ENCODE measurements at places on chromosomes 3 and 15. TPM values are rescaled to one million over a fixed set of nuclear protein-coding genes. Genes with fewer than 3 reads are reported as not detected.
A peak's percentile ranks its signal among the peaks of the same experiment; 100 is the strongest.

DNA sequence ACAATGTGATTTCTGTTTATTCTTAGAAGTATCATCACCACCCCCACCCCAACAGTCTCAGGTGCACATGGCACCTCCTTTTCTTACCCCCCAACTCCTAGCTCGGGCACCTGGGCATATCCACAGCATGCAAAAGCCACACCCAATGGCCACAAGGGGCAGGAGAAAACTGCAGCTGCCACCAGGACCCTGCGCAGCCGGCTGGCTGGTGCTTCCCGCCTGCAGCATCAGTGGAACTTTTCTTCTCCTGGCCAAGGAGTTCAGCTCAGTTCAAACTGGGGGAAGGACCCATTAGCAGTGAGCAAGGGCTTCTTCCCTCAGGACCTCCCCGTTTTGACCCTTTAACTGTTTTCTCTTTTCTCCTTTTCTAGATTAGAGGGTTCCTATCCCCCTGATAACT, 44.8 kb downstream of the TM4SF18 start:
- DNase-seq, result no peak

- no peak for DNase-seq
These were observed 43.3 kb upstream of the CCDC174 start for GRCh38 chr3:14608298-14608697.

DNA sequence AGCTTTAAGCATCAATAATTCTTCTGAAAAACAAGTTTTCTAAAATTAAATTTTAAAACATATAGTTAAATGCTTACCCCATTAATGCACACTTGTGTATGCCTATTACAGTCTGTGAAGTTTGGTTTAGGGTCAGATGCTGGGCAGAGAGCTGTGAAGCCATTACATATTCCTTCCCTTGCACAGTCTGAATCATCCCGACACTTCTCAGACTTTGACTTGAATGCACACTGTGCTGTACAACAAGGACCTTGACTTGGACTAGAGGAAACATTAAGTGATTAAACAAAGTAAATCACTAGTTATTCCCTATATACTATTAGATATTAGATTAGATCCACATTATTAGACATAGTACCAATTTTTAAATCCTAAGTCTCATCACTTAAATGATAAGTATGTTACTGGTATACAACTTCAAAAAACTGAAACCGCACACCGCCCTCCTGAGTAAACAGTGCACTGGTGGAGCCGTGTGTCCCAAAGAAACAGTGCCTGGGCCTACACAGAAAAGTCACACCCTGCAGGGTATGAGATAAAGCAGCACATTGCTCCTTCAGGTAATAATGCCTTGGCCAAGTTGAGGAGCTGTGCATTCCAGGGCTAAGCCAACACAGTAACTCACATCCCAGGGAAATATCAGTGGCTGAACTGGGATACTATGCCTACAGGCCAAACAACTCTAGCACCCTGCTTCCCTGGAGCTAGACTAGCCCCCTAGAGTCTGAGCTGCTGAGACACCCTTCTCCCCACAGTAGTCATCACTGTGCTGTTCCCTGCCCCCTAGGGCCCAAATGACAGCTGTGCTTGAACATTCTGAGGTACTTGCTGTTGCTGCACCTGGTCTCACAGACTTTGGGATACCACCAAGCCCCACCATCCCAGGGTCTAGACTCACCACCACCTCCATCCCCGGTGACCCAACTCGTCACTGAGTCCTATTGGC, 137.5 kb downstream of the ADAM10 start:
- DNase-seq, result no peak

- DNase-seq, result no peak
These were observed 16.8 kb downstream of the ARMC8 start for GRCh38 chr3:138203938-138204337.

DNA sequence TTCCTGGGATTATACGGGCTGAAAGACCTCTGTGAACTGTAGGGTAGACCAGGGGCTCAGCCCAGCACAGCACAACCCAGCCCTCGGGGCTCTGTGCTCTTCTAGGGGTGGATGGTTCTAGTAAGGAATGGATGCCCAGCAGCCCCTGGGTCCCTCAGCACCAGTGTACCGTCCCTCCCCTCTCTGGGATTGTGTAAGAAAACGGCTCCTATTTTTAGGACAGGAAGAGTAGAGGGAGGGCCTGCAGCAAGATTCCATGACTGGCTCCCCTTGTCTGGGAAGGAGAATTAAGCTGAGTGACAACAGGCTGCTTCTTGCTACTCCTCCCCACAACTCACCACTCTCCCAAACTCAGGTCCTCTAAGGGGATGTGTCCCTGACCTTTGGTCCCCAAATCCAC, 270.8 kb upstream of the TOPAZ1 start:
- no peak for DNase-seq

DNA sequence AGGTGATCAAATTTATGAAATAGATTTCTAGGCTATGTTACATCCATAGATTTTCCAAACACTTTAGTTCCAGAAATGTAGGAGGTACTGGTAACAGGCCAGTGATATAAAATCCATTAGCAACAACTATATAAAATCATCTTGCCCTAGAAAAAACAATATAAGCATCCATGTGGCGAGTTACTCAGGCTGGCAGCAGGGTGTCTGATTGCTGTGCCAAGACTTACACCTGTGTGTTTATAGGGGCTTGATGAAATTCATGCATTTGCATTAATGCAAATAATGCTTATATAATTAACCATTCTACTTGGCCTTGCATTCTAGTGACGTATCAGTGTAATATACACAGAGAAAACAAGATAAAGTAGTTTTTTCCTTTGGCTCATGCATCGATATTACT, 153.4 kb downstream of the PLCL2 start:
- DNase-seq, result no peak

DNA sequence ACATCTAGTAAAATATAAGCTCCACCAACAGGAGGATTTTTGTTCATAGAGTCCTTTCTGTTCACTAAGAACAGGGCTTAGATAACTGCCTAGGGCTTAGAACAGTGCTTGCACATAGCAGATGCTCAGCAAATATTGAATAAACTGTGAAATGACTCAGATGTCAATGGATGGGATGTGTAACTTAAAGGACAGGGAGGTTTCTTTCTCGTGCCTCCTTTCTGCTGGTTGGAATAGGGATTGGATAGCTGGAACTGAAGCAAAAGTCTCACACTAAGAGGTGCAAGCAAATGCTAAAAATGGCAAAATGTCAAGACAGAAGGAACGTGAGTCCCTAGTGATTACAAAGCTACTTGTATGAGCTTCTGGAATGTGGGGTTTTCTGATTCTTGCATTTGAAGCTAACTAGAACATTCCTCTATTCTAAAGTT, 392.8 kb upstream of the WNT5A start:
- DNase-seq, result no peak

DNA sequence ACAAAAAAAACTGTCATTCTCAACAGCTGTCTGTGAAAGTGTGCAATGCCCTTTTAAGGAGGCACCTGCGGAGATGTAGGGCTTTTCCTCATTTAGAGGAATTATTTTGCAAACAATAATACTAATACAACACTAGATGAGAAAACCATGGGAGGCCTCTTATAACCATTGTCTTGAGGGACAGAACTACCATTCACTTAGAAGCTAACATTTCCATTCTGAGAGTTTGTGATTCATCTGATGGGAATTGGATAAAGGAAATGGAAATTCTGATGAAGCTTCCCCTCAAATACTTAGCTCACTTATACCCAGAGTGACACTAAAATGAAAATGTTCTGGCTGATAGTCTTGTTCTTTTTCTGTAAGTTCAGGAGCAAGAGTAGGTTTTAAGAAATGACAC, 147.7 kb downstream of the CADPS start:
- DNase-seq, result peak; percentile 74

- peak; percentile 24 for DNase-seq
These were observed 80.3 kb downstream of the FAIM start for GRCh38 chr3:138688871-138689299.

DNA sequence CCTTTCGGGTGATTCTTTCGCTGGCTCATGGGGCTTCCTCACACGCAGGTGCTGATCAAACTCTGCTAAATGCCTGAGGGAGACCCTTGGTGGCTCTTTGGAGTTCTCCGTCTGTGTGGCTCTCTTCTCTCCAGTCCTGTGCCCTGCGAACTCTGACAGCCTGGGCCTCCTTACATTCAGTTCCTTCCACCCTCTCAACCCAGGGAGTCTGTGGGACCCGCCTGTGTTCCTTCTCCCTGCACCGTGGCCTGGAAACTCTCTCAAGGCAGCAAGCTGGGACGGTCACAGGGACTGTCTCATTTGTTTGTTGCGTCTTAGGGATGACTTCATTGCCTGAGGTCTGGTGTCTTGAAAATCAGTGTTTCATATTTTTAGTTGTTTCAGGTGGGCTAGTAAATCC, 37.0 kb upstream of the CORO2B start:
- DNase-seq, result no peak

- DNase-seq, result no peak
These were observed 83.1 kb downstream of the MYO5A start for GRCh38 chr15:52445553-52445952.

GRCh38 chr3:27345959-27346865, 23.0 kb downstream of the NEK10 start:
- peak; percentile 11 for DNase-seq

DNA sequence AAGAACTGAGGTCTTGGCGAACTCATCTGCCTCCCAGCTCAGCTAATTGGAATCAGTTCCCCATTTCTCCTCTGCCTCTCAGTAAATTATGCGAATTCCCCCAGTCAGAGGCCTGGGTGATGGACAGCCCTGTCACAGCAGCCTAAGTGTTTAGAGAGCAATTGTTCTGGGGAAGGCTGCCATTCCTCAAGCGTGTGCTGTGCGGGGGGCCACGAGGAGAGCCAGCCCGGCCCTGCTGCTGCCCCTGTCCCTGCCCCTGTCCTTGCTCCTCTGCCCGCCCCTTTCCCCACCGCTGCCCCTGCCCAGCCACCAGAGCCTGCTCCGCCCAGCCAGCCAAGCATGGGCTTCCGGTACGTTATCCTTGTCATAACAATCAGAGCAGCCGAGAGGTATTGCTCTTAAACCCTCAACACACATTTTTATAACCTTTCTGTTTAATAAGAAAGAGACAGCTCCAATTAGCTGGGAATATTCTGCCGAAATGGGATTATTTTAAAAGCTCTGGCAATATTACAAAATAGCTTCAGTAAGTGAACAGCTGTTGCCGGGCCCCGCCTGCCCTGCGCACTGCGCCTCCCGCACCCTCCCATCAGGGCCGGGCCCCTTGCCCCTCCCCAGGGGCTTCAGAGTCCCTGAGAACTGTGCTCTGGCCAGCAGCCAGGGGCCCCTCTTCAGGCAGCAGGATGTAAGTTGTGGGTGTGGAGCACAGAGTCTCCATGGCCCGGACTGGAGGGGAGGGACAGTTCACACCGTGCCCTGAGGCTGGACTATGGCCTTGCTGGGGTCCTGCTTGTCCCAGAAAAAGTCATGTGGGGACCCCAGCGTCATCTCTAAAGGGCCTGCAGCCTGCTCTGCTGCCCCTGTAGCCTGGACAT, 12.4 kb upstream of the CACNA2D2 start:
- DNase-seq, result peak; percentile 81

GRCh38 chr15:58146749-58147148, 8.6 kb downstream of the AQP9 start:
- peak; percentile 48 for DNase-seq

DNA sequence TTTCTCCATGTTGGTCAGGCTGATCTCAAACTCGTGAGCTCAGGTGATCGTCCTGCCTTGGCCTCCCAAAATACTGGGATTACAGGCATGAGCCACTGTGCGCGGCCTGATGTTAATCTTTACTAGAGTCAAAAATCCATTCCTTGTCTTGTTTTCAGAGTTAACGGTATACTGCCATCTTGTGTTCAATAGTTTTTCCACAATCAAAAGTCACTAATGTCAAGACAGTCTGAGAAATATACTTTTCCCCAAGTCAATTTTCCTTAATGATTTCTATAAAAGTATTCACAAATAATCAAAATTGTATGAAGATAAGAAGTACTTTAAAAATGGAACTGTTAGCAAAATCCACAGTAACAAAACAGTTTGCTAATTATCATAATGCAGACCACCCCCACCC, 8.5 kb downstream of the CRBN start:
- peak; percentile 22 for DNase-seq

DNA sequence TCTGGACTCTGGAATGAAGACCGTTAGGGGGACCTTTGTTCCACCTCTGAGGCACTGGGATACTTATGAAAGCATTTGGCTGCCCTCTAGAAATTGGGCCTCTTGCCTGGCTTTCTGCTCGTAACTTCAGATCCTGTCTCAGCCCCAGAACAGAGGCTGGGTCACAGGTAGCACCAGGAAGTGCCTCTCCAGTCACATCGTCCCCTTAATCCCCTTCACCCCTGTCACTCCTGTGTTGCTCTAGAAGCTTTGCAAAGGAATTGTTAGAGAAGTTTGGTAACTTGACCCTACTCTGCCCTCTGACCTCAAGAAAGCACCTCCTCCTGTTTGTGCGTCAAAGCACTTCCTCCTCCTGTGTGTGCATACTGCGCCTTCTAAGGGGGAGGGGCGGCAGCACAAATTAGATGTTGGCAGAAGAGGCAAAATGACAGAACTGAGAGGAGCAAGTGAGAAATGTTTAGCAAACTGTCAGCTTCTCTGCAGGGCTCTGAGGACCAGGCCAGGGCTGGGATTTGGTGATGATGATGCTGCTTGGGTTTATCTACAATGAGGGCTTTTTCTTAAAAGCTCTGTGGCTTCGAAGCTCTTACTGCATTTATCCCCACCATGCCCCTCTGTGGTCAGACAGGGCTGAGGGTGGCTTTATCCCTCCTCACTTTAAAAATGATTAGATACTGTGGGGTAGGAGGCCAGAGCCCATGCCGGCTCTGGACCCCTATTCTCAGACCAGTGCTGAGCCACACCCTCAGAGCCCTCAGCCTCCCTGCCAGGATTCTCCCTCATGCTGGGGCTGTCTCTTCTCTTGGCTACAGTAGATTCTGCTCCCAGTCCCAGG, 76.2 kb downstream of the LARS2 start:
- DNase-seq, result peak; percentile 50

GRCh38 chr3:17300441-17300840, 415.7 kb downstream of the PLCL2 start:
- DNase-seq, result no peak

The EXD1 gene
- not detected for total RNA-seq

The CCPG1 gene
- total RNA-seq, result 30.9 TPM

The DHX36 gene
- 66.0 TPM for total RNA-seq

The LNP1 gene
- 5.9 TPM for total RNA-seq

The CCDC54 gene
- total RNA-seq, result not detected

The TMEM207 gene
- not detected for total RNA-seq

The GRM7 gene
- total RNA-seq, result 0.04 TPM
